Fibroblast of the conjunctiva (primary cell): ENCODE measurements at places on chromosomes 6 and 20.

DNA sequence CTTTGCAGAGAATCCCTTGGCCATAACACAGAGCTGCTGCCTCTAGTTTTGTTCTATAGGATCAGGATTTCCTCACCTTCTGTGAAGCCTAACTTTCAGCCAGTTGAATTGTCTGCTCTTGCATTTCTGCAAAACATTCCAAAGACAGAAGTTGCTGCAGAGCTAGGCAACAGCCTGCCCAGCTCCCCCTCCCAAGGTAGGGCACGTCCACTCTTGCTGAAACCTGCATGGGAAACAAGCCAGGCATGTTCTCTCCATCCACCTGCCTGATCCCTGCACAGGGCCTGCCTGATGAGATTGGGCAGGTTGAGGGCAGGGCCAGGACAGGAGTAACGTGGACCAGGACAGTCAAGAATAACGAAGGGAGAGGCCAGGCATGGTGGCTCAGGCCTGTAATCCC lies 58.9 kb upstream of the NAA20 start:
- no peak for DNase-seq

DNA sequence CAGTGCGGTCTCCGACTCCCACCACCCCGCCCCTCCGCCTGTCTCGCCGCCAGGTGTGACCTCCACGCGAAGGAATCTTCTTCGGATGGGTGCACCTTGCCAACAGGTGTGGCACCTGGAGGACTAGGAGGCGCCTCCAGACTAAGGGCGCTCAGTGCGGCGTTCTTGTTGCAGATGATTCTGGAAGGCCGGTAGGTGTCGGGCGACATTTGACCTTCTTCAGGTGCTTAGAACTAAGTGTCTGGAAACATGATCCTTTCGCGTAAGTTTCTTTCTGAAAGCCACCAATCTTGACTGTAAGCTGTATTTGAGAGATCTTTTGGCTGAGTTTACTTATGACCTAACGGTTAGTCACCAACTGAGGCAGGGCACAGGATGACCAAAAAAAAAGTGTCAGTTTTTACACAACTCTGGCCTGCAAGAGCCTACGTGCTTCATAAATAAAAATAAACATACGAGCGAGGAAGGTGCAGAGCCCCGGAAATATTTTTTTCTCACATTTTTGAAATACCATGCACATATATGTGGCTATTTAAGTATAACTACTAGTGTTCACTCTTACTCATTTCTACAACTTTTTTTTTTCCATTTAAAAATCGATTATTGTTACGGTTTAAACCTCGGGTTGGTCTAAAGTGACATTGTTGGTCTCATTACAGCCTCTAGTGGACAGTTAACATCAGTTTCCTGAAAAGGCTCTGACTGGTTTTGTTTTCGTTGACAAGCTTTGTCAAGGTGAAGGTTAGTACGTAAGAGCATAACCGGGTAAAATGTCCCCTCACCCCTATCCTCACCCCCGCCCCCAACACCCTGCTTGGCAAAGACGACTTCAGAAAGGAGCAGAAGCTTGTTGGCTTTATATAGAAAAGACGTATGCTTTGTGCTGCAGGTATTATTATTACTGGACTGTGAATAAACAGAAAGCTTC lies 1.6 kb upstream of the ATXN1 start:
- DNase-seq: peak; percentile 73

DNA sequence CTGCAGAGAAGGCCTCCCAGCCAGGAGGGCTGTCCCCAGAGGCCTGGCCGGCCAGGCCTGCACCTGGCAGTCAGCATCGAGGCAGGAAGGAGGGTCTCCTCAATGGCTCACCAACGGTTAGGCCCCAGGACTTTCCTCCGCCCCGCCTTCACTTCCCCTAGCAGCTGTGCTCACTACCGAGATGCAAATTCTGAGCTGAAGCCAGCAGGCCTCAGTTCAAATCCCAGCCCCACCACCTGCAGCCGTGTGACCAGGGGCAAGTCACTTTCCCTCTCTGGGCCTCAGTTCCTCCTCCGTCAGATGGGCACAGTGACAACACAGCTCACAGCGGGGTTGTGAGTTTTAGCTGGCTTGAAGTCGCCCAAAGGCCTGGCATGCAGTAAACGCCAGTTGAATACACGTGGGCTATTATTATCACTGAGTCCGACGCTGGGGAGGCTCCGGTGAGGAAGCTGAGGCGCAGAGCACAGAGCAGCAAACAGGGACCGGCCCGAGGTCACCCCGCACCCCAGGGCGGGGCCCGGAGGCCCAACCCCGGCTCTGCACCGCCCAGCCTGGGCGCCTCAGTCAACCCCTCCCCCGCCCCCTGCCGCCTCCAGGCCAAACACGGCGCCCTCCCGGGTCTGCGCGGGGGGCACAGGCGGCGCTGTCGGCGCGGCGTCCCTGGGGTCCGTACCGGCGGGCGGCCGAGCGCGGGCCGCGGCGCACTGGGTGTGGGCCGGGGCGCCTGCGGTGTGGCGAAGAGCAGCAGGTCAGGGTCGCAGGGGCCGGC lies 671 bp downstream of the E2F1 start:
- no peak for DNase-seq

DNA sequence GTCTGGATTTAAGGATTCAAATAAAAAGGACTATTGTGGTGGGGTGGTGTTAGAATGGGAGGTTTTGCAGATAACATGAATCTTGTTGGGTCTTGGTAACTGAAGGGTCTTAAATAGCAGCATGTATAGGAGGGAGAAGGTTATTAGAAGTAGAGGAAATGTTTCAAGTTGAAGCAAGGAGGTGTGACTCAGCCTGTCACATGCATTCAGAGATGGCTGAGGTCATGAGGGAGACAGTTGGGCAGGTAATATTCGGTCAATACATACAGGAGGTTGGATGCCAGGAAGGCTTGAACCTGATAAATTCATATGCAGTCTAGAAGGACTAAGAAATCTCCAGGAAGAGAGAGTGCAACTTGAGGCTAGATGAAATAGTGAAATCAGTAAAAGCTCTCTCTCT lies 6.1 kb downstream of the KLHL31 start:
- DNase-seq: no peak

DNA sequence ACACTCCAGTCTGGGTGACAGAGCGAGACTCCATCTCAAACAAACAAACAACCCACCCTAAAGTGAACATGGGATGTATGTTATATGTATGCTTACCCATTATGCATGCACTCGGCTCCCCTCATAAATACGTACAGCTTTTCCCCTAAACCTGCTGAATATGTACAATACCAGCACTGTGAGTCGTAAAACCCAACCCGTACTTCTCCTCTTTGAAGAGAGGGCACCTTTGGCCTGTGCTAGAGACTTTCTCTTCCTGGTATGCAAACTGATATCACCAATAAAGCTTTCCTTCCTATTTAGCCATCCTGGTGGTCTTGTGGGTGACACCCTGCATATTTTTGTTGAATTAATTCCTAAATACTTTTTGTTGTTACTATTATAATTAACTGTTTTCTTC lies 51.3 kb downstream of the VSTM2L start:
- DNase-seq: no peak

DNA sequence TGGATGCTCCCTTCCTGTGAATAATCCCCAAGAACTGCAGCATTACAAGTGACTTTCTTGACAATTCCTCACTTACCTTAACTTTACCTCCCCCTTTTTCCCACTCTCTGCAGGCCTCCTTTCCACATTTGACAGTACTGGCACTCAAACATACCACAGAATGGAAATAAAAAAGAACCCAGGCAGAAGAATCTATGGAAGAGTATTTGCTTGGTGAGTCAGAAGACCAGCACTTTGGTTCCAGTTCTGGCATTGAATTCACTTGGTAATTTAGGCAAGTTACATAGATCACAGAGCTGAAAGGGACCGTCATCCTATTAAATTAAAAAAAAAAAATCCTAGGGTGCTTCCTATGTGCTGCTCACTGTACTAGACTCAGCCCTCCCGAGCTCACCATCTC lies 55.0 kb downstream of the BTBD9 start:
- no peak for DNase-seq

- DNase-seq: no peak
Measured at GRCh38 chr20:54474046-54474445, 1.3 kb upstream of the DOK5 start.

GRCh38 chr20:45358282-45359068 lies 4.5 kb upstream of the SYS1 start:
- DNase-seq: no peak

GRCh38 chr6:15476631-15477380 lies 186.0 kb downstream of the DTNBP1 start:
- no peak for DNase-seq

GRCh38 chr6:268394-268935 lies 23.8 kb upstream of the DUSP22 start:
- no peak for DNase-seq

DNA sequence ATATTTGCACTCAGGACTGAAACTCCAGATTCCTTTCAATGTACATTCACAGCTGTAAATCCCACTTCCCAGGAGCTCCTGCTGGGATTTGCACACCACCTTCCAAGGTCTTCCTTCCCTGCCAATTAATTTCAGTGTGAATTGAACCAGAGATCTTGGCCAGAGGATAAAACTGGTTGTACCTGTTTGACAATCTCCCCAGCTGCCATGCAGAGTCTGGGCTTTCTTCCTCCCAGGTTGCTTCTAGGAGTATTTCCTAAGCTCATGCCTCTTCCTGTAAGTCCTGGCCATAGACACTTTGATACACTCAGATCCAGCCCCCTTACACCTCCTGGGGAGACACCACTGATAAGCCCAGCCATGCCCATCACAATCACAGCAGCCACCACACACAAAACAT lies 15.6 kb downstream of the MAFB start:
- DNase-seq: no peak

DNA sequence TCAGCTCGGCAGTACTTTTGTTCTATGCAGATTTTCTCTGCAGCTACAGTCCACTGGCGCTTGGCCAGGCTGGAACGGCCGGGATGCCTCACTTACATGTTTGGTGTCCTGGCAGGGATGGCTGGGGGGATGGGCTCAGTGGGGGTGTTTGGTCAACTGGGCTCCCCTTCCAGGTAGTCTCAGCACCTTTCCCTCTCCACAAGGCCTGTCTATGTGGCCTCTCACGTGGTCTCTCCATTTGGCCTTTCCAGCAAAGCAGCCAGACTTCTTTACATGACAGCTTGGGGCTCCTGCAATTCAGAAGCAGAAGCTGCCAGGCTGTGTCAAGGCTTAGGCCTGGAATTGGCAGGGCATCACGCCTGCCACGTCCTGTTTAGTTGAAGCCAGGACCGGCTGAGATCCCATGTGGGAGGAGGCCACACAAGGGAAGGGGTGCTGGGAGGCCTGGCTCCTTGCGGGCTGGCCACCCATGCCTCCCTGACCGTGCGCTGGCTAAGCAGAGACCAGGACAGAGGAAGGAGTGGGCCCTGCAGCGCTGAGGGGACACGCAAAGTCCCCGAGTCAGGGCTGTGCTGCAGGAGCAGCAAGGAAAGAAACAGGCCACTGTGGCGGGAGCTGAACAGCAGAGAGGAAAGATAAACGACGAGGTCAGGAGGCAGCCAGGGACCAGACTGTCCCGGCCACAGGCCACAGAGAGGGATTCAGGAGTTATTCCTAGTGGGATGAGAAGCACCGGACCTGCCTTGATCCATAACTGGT lies 38.9 kb downstream of the MGME1 start:
- DNase-seq: no peak

GRCh38 chr6:15960740-15961634 lies 167.9 kb upstream of the MYLIP start:
- no peak for DNase-seq

GRCh38 chr6:66849843-66850242 lies 1142.8 kb upstream of the EYS start:
- no peak for DNase-seq

DNA sequence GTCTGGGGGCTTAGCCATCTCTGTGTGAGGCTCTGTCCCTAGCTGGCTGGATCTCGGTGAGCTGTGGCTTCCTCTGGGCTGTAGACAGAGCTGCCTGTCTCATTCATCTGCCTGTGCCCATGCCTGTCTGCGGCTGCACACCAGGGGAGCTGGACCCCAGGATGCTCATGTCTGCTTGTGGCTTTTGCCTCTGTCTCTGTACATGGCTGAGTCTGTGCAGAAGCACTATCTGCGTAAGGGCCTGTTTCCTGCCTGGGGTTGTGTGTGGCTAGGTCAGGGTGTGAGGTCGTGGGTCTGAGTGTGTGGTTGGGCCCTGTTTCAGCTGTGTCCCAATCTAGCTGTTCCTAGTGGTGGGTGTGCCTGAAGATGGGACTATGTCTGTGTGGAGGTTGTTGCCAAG lies 68.2 kb downstream of the CDH22 start:
- DNase-seq: no peak

- DNase-seq: no peak
Measured at GRCh38 chr6:89553431-89553830, 85.1 kb downstream of the LYRM2 start.

DNA sequence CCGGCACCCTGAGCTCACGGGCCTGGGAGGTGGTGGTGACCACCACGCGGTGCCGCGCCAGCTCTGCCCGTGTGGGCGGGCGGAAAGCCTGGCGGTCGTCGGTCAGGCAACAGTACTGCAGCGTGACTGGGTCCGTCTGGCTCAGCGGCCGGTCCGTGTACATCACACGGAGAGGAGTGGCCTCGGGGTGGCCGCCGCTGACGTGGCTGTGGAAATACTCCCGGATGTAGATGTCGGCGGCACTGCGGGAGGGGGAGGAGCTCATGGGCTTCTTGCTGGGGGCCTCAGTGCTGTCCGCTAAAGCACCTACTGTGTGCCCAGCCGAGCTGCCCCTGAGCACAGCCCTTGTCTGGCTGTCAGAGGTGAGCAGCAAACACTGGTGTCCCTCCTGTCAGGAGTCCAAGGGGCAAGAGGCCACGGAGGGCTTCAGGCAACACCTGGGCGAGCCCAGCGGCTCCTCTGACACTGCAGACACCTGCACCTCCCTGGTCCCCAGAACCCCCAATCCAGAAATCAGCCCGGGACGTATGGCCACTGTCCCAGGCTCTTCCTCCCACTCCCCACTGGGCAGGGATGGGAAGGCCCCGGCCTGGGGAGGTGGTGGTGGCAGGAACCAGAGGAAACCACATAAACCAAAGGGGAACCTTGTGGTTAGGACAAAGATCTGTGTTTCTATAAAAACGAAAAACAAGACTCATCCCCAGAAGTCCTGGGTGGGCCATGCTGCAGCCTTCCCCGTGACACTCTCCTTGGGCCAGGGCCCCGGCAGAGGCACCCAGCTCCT lies 6.5 kb downstream of the HELZ2 start:
- DNase-seq: no peak

DNA sequence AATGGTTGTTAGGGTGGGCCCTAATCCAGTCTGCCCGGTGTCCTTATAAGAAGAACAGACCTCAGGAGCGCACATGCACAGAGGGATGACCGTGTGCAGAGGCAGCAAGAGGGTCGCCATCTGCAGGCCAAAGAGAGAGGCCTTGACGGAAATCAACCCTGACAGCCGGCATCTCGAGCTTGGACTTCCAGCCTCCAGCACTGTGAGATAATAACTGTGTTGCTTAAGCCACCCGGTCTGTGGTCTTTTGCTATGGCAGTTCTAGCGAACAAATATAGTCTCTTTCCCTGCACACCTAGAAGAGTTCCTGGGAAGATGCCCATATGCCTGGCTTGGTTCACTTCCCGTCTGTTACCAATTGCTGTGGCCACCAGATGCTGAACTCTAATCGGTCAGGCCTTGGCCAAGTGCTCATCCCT lies 35.3 kb upstream of the PTGIS start:
- no peak for DNase-seq

- no peak for DNase-seq
Measured at GRCh38 chr6:110075406-110075805, 97.3 kb downstream of the GPR6 start.

- no peak for DNase-seq
Measured at GRCh38 chr6:106077170-106077569, 9.0 kb upstream of the PRDM1 start.
